NCI-H187 treated with DMSO at 0.1 percent for 48 hours (cell line): ENCODE measurements at places on chromosomes 12 and 14.
A peak's percentile ranks its signal among the peaks of the same experiment; 100 is the strongest.

- no peak for DNase-seq
Observed at GRCh38 chr14:61780125-61780524, 17.9 kb downstream of the SNAPC1 start.

DNA sequence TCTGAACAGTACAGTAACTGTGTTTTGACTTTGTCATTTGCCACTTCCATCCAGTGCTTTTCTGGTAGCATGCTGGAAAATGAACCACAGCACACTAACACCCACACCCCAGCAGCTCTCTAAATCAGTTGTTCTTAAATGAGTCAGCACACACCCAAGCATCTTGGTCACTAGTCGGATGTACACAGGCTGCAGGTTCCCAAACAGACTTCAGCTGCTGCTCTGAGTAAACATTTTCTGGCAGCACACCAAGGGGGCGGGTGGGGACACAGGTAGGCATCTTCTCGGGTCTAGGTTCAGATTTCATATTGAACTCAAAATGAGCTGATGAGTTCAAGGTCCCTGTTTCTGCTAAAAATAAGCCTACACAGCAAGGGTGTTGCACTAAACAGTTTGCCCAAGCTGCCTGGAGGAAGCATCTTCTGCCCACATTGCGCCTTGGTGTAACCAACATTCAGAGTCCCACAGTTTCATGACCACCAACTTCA is 39.8 kb downstream of the IFNG start:
- DNase-seq: no peak

DNA sequence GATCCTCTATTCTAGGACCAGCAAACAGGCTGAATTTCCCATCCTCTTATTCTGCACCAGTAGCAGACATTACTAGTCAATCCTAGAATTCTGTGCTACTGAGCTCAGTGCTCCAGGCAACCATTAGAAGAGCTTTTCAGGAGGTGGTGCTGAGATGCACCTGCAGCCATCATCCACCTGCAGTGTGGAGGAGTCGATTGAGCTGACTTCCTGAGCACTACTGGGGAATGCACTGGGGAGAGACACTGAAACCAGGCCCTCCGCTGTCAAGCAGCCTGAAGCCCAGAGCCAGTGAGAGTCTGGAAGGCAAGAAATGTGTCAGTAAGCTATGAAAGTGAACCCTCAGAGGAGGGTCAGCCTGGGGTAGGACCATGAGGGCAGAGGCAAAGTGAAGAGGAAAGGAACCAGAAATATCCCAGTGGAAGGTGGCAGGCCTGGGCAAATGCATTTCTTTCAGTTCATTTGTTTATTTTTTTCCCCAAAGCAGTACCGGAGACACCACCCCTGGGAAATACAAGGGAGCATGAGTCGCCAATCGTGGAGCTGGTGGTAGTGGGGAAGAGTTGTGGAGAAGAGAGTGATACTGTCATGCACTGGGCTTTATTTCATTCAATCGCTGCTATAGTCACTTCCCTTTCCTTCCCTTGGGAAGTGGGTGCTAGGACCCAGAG is 23.0 kb upstream of the SERPINA4 start:
- DNase-seq: no peak

DNA sequence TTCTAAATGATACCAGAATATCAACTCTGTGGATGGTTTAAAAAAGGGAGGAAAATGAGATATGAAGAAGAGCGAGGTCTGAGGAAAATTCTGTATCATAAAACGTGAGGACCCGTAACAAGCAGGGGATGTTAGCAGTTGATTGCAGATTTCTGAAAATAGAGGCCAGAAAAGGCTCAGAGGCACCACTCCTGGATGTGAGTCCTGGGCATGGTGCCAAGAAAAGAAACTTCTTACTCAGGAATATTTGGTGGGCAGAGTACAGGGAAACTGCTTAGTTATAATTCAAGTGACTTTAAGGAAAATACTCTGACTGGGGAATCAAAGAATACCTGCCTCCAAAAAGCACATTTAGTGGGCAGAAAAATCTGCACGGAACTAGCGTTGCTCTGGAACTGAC is 85.5 kb downstream of the PRICKLE1 start:
- no peak for DNase-seq

- no peak for DNase-seq
Observed at GRCh38 chr14:72155379-72155993, 223.3 kb downstream of the RGS6 start.

DNA sequence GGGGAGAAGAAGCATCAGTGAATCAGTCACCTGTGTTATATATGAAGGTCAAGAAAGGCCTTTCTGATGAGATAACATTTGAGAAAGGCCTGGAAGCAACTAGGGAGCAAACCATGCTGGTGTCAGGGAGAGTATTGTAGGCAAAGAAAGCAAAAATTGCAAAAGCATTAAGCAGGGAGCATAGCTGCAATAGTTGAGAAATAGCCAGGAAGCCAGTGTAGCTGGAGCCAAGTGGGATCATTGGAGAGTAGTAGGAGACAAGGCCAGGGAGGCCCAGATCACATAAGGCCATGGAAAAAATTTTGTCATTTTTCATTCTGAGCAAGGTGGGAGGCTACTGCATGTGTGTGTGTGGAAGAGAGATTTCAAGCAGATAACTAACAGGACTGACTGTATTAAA is 18.8 kb upstream of the MAGOHB start:
- DNase-seq: no peak

- no peak for DNase-seq
Observed at GRCh38 chr14:100866666-100867630, 36.6 kb downstream of the RTL1 start.

DNA sequence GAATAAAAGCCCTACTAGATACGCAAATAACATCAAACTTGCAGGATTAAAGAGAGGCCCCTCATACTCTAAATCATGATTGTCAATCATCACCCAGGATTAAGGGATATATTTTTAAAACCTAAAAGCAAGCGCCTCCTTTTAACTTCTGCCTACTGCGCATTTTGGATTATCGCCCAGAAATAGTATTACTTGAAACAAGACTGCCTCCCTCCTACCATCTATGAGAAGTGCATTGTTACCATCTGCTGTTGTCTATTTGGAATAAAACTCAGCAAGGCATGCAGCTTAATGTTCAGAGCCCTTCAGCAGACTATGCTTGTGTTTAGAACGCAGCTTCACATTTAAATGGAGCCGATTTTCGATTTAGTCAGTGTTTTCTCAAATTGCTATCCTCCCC is 79.6 kb downstream of the EXOC5 start:
- DNase-seq: no peak

- DNase-seq: no peak
Observed at GRCh38 chr12:68012712-68013111, 23.5 kb downstream of the IFNG-AS1 start.

DNA sequence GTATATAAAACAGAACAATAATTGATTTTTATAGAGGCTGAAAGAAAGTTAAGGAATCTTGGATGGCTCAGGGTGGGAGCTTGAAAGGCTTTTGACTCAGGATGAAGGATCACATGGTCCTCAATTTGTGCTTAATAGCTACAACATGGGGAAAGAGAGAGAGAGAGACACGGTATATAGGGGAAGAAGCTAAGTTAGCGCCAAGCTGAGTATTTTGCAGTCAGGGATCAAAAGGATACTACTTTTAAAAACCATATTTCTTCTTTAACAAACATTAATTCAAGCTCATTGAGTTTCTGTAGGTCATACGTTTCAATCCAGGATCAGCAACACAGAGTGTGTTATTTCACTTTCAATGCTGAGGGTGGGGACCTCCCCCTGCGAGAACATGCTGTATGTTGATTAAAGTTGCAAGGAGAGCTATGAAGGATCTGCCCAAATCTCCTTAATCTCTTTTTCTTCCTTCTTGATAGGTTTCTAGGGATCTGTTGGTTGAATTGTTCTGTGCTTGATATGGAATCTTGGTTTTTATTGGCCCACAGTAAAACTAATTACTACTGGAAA is 133.1 kb upstream of the NUDT4 start:
- DNase-seq: no peak

- peak; percentile 72 for DNase-seq
Observed at GRCh38 chr14:34013721-34014060, 62.8 kb upstream of the EGLN3 start.

- DNase-seq: no peak
Observed at GRCh38 chr12:16198884-16199283, 78.6 kb downstream of the SLC15A5 start.

GRCh38 chr12:32988982-32989381 is 92.4 kb upstream of the PKP2 start:
- DNase-seq: no peak

- no peak for DNase-seq
Observed at GRCh38 chr12:23253191-23253590, 628.2 kb downstream of the ETNK1 start.

DNA sequence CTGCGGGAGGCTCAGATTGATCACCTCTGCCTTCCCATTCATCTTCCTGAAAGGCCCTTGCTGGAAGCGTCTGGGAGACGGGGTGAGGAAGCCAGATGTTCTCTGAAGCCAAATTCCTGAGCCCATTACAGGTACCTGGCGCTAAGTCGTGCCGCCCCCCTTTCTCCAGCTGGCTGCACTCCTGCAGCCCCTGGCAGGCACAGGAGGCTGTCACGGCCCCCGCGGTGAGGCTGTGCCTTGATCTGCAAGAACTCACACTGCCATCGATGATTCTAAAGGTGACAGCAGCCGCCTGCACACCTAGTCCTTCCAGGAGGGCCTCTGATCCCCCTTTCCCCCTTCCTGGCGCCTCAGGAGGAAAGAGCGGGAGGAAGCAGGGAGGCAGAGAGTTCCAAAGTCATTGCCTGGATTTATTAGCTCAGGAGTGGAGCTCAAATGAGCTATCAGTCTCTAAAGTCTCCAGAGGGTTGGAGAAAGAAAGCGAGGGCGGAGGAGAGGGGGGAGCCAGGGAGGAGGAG is 106.9 kb downstream of the RFLNA start:
- no peak for DNase-seq

DNA sequence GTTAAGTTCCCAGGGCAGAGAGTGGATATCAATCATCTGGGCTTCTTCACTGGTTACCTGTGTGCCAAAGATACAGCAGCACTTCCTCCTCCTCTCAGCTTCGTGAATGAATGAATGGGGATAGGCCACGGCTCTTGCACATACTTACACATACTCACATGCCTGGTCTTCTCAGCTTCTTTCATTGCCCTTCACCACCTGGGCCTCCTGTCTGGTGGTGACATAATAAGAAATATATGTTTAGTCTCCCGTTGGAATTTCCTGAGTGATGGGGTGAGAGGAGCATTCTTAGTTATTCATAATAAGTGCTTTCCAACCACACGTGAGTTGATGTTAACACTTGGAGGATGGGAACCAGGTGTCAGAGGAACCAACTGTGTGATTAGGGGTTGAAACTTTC is 268.1 kb upstream of the RMST start:
- no peak for DNase-seq

GRCh38 chr12:43237238-43237879 is 314.6 kb downstream of the ADAMTS20 start:
- no peak for DNase-seq

- no peak for DNase-seq
Observed at GRCh38 chr12:128008341-128008740, 258.6 kb upstream of the TMEM132C start.

- no peak for DNase-seq
Observed at GRCh38 chr14:23434488-23435222, 805 bp downstream of the MYH7 start.

- DNase-seq: no peak
Observed at GRCh38 chr14:56133547-56133946, 15.3 kb downstream of the PELI2 start.

DNA sequence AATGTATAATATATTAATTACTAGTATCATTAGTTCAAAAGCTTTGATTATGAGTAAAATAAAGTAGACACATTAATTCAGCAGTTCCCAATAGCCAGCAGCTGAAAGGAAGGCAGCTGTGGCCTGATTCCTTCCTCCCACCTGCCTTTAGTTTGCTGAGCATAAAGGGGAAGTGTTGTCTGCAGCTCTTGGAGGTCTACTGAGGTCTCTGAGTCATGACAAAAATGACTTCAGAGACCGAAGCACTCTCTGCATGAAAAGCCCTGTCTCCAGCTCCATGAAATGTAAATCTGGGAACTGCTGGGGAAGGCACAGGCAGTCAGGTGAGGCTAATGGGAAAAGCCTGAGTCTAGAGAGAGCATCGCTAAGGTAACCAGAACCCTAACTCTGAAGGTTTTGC is 165.4 kb downstream of the NRXN3 start:
- no peak for DNase-seq

DNA sequence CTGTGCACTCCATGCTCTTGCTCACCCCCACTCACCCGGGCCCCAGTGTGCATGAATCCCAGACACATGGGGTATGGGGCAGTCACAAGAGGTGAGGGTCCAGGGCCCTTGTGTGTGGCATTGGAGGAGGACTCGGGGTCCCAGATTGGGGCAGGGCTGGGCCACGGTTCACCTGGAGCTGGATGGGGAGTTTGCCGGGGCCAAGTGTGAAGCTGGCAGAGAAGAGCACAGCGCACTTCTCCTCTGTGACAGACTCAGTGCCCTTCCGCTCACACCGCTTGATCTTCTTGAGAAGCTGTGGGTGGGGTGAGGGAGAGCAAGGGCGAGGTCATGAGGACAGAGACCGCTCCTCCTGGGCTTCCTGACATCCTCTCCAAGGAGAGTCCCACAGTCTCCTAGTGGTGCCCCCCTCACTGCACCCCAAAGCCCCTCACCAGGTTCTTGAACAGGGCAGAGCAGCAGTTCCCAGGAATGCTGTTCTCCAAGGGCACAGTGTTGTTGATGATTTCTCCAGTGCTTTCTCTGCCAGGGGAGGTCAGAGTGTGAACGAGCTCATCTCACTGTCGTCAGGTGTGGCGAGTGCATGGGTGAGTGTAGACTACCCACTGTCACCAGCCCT is 6.8 kb downstream of the STAT6 start:
- no peak for DNase-seq

- no peak for DNase-seq
Observed at GRCh38 chr14:33376510-33376909, 437.8 kb downstream of the NPAS3 start.

- DNase-seq: no peak
Observed at GRCh38 chr12:29895966-29896365, 112.2 kb upstream of the TMTC1 start.

DNA sequence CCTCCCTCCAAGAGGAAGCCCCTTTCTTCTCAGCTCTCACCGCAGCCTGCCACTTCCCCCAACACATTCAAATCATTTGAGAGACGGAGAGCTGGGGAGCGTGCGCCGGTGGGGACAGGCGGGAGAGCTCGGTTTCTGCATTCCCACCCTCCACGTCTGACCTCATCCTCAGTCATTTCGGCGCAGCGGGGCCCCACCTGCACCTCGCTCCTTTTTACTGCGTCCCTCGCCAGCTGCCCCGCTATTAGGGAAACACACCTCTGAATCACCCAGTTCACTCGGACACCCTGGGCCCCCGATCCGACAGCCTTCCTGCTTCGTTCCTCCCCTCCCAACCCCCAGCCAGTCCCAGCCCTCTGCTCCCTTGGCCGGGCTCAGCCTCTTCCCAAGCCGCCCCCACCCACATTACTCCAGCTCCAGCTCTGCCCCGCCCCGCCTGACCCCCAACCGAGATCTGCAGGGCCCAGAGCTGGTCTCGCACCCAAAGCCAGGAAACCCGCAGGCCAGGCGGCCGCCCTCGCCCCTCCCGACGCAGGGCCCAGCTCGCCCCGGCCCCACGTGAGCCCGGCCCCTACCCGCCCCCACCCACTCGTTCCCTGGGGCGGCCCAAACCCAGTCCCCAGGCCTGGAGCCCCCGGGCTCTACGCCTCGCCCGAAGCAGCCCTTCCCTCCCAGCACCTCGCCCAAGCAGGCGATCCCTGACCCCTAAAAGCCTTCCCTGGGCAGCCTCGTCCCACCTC is 783 bp downstream of the CORO1C start:
- DNase-seq: peak; percentile 15
